ENCODE measurements at places on chromosomes 4 and X. TPM values are rescaled to one million over a fixed set of nuclear protein-coding genes. Genes with fewer than 3 reads are reported as not detected.

GRCh38 chrX:123878252-123878721 lies 18.4 kb downstream of the XIAP start:
- peak overlapping the region; percentile 48 for H3K27ac ChIP-seq
- no peak overlapping the region for H3K4me3 ChIP-seq
- H3K4me1 ChIP-seq, result peaks cover 39% of the 10 kb centered on the region
- H3K36me3 ChIP-seq, result no peaks in the 10 kb centered on the region
- H3K27me3 ChIP-seq, result no peaks in the 10 kb centered on the region

- no peak overlapping the region for H3K4me3 ChIP-seq
- H3K4me1 ChIP-seq, result no peaks in the 10 kb centered on the region
- H3K27ac ChIP-seq, result no peak overlapping the region
- H3K36me3 ChIP-seq, result no peaks in the 10 kb centered on the region
- DNase-seq, result no peak
These were observed 14.4 kb upstream of the CDS1 start for GRCh38 chr4:84568496-84568895.

DNA sequence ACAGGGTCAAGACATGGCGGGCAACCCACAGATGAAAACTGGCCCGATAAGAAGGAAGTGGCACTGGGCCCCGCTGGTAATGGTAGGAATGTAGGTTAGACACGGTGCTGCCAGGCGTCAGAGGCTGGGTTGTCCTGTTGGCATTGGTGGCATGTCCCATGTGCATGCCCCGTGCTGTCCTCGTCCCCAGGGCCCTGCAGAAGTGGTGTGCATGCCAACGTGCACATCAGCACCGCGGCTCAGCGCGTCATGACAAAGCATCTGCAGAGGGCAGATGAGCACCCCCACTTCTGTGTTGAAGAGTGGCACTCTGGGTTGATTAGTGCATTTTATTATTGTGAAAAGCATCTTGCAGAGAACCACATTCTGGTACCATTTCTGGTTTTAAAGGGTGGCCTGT lies 35.6 kb downstream of the NELFA start:
- H3K36me3 ChIP-seq, result peaks cover 60% of the 10 kb centered on the region
- no peak for DNase-seq
- H3K4me1 ChIP-seq, result no peaks in the 10 kb centered on the region
- no peaks in the 10 kb centered on the region for H3K27me3 ChIP-seq
- H3K27ac ChIP-seq, result no peak overlapping the region

DNA sequence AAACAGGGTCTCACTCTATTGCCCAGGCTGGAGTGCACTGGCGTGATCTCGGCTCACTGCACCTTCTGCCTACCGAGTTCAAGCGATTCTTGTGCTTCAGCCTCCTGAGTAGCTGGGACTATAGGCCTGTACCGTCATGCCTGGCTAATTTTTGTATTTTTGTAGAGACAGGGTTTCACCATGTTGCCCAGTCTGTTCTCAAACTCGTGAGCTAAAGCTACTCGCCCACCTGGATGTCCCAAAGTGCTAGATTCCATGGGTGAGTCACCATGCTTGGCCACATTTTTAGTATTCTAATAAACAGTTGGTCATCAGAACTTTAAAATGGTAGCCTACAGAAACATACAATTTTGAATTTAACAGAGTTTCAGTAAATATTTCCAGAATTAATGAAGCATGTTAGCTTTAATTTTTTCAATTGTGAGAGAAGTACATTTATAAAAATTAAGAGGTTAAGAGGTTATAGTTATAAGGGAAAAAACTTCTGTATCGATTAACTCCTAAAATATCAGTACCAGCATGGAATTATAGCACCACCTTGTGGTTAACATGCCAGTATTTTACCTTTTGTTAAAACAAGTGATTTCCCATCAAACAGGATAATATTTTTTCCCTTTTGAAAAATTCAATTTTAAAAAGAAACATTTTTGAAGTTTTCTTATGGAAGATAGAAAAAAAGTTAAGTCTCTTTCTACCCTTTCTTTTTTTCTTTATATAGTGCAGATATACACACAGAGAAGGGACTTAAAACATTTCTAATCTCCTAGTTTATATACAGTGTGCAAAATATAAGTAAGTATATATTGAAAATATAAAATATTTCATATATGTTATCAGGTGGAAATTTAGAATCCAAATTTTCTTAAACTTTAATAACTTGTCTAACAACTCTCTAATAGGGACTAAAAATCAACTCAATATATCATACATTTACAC lies 35.4 kb downstream of the CEP44 start:
- no peak overlapping the region for H3K4me3 ChIP-seq
- no peaks in the 10 kb centered on the region for H3K27me3 ChIP-seq
- H3K4me1 ChIP-seq, result no peaks in the 10 kb centered on the region
- H3K36me3 ChIP-seq, result peaks cover 14% of the 10 kb centered on the region
- H3K27ac ChIP-seq, result no peak overlapping the region

DNA sequence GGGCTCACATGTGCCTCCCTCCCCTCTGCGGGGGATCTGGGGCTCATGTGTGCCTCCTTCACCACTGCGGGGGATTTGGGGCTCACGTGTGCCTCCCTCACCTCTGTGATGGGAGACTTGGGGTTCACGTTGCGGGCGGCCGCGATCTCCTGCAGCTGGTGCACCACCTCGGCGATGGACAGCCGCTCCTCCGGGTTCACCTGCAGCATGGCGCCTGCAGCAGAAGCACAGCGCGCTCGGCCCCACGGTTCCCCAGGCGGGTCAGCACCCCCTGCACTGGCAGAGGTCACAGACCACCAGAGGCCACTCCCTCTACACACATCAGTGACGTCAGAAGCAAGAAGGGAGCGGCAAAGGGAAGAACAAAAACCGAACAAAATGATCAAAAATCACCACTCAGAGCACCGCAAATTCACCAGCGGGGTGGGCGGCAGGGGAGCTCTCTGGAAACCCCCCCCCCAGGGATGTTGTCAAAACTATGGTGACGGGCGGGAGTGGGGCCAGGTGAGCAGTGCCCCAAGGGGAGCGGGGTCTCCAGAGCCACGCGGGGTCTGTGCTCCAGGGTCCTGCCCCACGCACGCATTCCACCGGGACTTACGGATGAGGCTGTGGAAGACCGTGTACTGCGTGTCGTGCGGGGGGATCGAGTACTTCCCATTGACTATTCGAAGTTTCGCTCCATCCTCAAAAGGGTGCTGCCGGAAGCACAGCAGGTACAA lies 38.7 kb downstream of the GAK start:
- no peak overlapping the region for H3K27ac ChIP-seq
- H3K4me3 ChIP-seq, result no peak overlapping the region
- H3K36me3 ChIP-seq, result peaks cover 86% of the 10 kb centered on the region
- no peaks in the 10 kb centered on the region for H3K4me1 ChIP-seq

GRCh38 chrX:19824603-19825002 lies 62.8 kb downstream of the SH3KBP1 start:
- H3K4me3 ChIP-seq, result no peak overlapping the region
- H3K27ac ChIP-seq, result no peak overlapping the region
- no peaks in the 10 kb centered on the region for H3K36me3 ChIP-seq
- DNase-seq, result no peak

- H3K27ac ChIP-seq, result no peak overlapping the region
- no peaks in the 10 kb centered on the region for H3K4me1 ChIP-seq
- DNase-seq, result no peak
These were observed 67.0 kb upstream of the RPS6KA3 start for GRCh38 chrX:20333672-20334071.

DNA sequence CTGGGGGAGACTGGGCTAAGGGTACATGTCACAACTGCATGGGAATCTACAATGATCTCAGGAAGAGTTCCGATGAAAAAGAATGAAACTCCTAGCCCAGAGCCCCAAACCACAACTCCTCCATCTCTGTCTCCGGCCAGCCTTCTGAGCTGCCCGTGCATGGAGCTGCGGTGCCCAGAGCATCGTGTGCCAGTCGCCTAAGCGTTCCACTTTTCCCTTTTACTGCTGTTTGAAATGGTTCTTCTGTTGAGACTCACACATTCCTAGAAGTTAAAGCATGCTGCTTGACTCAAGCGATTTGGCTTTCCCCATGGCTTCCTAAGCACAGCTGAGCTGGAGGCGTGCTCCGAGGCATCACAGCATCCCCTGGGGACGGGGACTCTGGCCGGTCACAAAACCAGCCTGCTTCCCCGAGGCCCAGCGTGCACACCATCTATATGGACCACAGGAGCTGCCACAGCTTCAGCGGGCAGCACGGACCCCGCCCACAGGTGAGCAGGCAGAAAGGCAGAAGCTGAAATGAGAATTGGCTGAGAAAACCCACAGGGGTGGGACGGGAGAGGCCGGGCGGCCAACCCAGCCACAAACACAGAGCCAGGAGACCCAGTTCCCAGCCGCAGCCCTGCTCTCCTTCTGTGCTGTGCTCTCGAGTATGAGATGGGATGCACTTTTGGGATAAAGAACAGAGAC lies 5.0 kb downstream of the CCNQ start:
- H3K4me1 ChIP-seq, result peaks cover 46% of the 10 kb centered on the region
- no peak for DNase-seq
- H3K4me3 ChIP-seq, result no peak overlapping the region
- peak overlapping the region; percentile 84 for H3K27ac ChIP-seq
- no peaks in the 10 kb centered on the region for H3K27me3 ChIP-seq

GRCh38 chr4:105433421-105433820 lies 40.4 kb downstream of the PPA2 start:
- no peak overlapping the region for H3K4me3 ChIP-seq
- DNase-seq, result no peak
- no peaks in the 10 kb centered on the region for H3K27me3 ChIP-seq
- H3K27ac ChIP-seq, result no peak overlapping the region

DNA sequence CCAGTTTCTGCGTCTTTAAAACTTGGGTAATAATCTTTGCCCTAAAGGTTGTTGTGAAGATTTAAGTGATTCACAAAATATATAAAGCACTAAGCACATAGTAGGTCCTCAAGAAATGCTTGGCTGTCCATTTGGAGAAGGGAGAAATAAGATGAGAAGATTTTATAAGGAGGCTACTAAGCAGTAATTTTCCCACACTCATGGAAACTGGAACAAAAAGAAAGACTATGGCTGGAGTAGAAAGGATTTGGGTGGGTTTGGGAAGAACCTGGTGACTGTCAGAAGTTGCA lies 47.0 kb downstream of the PRPS1 start:
- no peaks in the 10 kb centered on the region for H3K36me3 ChIP-seq
- no peaks in the 10 kb centered on the region for H3K27me3 ChIP-seq

DNA sequence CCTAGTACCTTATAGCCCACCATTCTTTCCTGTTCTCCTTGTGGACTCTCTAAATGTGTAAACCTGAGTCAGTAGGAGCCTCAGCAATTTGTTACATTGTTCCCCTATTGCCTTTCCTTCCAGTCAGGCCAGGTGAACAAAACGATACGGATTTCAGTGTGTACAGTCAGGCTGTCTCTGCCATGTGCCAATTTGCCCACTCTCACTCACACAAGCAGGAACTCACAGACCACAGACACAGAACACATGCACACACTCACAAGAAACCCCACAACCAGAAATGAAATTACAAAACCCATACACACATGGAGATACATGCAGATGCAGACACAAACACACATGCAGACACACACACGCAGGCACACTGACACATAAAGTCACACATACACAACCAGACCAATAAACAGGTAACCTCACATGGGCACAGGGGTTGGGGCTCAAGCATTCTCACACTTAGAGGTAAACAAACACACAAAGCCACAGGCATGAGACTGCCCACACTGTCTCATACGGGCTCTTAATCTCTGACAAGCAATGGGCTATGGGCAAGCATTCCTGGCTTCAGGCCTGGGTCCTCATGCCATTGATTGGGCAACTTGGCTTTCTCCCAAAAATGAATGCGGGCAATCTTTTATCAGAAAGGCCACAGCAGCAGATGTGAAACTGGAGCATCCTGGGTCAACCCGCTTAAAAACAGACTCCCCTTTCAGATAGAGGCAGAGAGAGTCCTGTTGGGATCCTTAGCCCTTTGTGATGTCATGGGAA lies 68.7 kb downstream of the NBDY start:
- H3K4me3 ChIP-seq, result no peak overlapping the region
- no peak overlapping the region for H3K27ac ChIP-seq
- no peaks in the 10 kb centered on the region for H3K27me3 ChIP-seq
- peaks cover 12% of the 10 kb centered on the region for H3K4me1 ChIP-seq
- no peak for DNase-seq

- H3K36me3 ChIP-seq, result no peaks in the 10 kb centered on the region
- no peak overlapping the region for H3K27ac ChIP-seq
- H3K4me3 ChIP-seq, result no peak overlapping the region
These were observed 52.7 kb downstream of the PPP3CA start for GRCh38 chr4:101294597-101294996.

The ARAP2 gene
- 2.9 TPM for total RNA-seq

The USP27X gene
- 1.8 TPM for total RNA-seq

The MAGEC1 gene
- not detected for total RNA-seq

The PDGFRA gene
- total RNA-seq, result 24.8 TPM

The PPEF2 gene
- not detected for total RNA-seq

The CDKL2 gene
- 0.11 TPM for total RNA-seq

The TLR6 gene
- 0.71 TPM for total RNA-seq

The MAGEB17 gene
- not detected for total RNA-seq

The BEX2 gene
- total RNA-seq, result 2.6 TPM

The TBC1D25 gene
- total RNA-seq, result 14.5 TPM

Measured in left ventricle myocardium inferior (tissue), 1 donor.